NCI-H2081 treated with DMSO at 0.1 percent for 48 hours (cell line): ENCODE measurements at places on chromosomes 3 and 15.

GRCh38 chr15:65085207-65085753 is 8.7 kb downstream of the KBTBD13 start:
- no peak for DNase-seq

DNA sequence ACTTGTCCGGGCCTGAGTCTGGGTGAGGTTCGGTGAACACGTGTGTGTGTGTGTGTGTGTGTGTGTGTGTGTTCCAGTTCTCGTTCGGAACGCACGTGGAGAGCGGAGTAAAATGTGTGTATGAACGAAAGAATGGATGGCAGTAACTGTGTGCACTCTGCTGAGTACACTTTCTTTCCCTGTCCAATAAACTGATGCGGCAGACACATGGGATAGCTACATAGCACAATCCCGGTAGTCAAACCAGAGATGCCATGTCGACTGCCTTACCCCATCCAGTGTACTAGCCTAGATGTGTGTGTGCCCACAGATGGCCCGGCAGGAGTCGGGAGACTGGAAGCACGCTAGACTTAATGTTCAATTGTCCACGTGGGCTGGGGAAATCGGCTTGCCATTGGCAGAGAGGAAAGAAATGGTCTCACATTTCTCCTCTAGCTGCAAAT is 507 bp upstream of the GOLIM4 start:
- peak; percentile 92 for DNase-seq

GRCh38 chr3:159765030-159765859 is 223.4 kb upstream of the IL12A start:
- no peak for DNase-seq

DNA sequence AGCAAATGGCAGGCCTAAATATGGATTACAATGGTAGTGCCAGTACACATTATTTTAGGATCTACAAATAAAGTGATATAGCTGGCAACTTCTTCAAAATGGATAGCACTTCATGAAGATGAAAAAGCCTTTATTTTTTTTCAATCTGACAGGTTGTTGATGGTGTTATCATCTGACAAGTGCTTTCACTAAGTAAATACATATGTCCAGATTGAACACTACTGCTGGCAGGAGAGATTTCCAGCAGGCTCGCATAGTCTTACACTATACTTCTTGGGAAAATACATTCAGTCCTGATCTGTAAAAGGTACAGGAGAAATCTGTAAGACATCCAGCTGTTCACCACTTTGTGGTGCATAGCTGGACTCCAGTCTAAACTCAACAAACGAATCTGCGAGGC is 50.9 kb upstream of the ALCAM start:
- no peak for DNase-seq

DNA sequence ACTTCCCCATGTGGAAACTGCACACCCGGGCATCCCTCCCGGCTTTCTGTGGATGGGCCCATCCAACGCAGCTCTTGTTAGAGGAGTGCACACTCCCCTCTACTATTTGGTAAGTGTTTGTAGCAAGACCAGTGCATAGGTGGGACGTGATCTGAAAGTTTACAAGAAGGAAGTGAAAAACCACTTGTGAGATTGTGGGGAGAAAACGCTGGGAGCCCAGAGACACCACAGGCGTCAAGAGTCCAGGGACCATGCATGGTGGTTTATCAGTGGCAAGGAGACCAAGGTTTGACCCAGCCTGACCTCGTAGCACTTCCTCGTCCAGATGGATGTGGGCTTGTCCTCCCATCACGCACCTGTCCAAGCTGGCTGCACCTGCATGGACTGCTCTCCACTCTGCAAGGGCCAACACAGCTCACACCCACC is 51.6 kb downstream of the ATP10A start:
- no peak for DNase-seq

DNA sequence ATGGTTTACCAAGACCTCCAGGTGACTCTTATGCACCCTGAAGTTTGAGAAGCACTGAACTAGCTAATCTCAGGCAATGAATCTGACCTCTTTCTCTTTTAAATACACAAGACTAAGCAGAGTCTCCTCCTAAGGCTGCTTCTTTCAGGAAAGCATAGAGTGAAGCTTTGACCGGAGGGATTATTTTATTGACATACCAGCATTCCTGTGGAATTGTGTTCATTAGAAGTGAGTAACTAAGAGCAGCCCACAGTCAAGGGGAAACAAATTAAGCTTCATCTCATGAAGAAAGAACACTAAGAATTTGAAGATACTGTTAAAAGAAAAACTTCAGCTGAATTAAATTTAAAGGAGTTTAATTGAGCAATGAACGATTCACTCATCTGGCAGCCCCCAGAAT is 963.5 kb downstream of the NTRK3 start:
- no peak for DNase-seq

GRCh38 chr3:134929976-134930375 is 134.9 kb downstream of the EPHB1 start:
- DNase-seq = no peak

DNA sequence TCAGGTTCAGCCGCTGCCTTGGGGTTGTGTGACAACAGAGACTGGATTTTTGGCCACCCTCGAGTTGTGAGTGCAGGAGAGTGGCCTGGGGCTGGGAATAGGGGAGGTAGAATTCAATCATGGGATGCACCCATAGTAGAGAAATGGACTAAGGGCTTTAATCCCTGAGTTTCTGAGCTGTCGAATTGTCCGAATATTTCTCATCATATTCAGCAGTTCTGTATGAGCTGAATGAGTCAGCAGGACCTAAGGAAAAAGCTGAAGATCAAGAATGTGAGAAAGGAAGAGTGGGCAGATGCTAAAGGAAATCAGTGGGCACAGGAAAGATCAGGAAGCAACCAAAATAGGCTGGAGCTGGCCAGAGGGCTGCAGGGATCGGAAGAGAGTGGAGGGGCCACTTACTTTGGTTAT is 44.4 kb upstream of the SACM1L start:
- DNase-seq = no peak

- no peak for DNase-seq
These were observed 481.4 kb downstream of the NSUN3 start for GRCh38 chr3:94544131-94544789.

GRCh38 chr3:131728898-131729642 is 226.3 kb upstream of the MRPL3 start:
- peak; percentile 10 for DNase-seq

GRCh38 chr15:39580485-39581241 is at the start of gene THBS1:
Gene THBS1, plus strand, starts transcription at chr15:39581079. Its CDS starts 779 bp downstream, at chr15:39581858.
- no peak for DNase-seq

DNA sequence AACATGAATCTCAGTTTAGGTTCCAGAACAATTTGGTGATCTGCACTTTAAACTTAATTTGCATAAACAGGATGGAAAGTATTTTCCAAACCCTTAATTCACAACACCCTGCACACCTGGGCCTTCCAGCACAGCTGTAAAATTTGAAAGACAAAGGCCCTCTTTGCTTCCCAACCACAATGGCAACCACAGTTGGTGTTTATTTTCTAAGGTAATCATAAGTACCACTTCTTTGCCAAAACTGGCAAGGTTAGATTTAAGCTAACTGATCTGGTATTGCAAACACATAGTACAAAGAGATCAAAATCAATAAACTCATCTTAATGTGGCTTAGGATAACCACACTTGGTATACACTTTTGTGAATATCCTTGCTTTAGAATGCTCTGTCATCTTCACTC is 4.1 kb downstream of the LRIG1 start:
- DNase-seq = no peak

GRCh38 chr15:89293012-89293411 is 41.6 kb downstream of the POLG start:
- no peak for DNase-seq

DNA sequence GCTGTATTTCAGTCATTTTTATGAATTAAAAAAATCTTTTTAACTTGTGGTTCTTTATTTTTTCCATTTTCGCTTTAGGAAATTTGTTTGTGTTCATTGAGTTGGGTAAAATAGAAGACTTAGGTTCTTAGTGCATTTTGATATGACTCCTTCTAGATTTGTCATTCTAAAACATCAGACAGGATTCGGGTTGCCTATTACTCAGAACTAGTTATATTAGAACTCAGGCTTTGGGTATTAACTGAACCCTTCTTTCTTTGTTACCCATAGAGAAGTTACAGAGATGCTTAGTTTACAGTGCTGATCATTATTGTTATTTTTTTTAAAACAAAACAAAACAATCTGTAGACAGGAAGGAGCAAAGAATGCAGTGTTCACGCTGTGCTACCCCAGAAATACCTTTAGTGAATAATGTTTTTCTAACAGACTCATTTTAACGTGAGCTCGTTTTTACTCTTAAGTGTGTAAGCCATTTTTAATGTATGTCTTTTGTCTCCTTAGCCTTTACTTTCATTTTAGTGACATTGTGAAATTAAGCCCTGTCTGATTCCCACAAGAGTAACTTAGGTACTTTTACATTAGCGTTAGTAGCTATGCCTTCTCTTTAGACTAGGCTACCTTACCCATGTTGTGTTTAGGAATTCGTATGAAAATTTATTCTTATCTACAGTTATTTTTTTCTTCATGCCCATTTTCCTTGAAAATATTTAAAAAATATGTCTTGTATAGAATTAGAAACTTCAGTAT is 53.4 kb downstream of the CMC1 start:
- DNase-seq = no peak

DNA sequence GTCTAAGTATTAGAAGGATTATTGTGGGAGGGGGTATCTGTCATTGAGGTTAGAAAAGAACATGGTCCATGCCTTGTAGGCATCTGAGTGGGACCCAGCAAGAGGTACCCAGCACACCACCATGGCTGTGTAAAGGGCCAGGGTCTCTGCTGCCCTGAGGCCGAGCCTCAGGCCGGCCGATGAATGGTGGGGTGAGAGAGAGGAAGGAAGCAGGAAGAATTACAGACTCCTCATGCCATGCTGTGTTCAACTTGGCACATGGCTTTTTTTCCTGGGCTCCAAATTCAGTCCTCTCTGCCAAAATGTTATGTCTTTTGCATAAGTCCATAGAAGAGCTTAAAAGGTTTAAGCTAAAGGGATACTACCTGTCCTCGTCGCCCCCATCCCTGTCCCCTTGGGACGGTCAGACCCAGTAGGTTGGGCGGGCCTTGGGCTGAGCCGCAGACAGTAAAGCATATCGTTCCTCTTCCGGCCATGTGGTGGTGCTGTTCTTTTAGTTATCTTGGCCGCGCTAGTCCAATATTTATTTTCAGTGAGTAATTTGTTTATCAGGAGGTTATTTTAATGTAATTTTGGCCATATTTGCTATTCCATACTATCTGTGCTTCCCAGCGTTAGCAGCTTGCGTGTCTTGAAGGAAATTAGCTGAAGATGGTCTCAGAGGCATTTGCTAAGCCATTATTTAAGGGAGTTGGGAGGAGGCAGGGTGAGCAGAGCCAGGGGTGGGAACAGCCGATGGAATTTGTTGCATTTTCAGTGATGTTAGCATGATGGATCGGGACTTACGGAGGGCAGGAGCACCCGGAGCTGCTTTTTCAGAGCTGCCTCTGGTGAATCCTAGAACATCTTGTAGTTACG is 152.4 kb downstream of the AGBL1 start:
- no peak for DNase-seq

- DNase-seq = no peak
These were observed 7.6 kb downstream of the CACNA2D2 start for GRCh38 chr3:50495609-50496423.

GRCh38 chr15:26892182-26892518 is 25.3 kb downstream of the GABRA5 start:
- DNase-seq = no peak

DNA sequence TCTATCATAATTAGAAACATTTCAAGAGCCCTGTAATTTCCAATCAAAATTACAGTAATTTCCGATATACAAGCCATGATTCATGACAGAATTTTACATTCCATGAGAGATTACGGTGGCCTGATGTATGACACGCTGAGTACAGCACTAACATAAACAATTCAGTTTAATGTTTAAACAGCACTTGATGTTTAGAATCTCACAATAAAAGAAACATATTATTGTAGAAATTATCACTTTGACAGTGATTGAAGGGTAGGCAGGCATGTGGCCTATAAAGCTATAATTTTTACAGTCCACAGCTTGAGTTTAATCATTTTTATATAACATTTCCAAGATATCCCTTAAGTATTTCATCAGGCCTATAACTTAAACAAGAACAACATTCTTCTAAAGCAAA is 48.5 kb downstream of the SATB1 start:
- DNase-seq = no peak

DNA sequence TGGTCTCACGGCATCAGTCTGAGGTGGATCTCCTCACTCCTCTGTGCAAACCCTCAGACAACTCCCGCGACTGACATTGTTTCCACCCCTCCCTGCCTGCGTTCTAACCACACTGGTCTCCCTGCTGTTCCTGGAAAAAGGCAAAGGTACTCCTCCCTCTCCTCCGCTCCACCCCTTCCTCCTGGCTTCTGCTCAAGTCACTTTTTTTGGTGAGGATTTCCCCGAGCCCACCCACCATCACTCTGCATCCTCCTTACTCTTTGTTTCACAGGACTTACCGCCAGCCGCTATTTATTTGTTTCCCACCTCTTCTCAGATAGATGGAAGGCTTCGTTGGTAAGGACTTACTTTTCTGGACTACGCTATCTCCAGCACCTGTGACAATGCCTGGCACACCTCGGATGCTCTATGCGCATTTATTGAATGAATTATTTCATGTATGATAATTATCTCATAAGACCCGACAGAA is 25.6 kb downstream of the PRR23E start:
- no peak for DNase-seq

- no peak for DNase-seq
These were observed 14.8 kb downstream of the MRPS11 start for GRCh38 chr15:88482263-88482662.

DNA sequence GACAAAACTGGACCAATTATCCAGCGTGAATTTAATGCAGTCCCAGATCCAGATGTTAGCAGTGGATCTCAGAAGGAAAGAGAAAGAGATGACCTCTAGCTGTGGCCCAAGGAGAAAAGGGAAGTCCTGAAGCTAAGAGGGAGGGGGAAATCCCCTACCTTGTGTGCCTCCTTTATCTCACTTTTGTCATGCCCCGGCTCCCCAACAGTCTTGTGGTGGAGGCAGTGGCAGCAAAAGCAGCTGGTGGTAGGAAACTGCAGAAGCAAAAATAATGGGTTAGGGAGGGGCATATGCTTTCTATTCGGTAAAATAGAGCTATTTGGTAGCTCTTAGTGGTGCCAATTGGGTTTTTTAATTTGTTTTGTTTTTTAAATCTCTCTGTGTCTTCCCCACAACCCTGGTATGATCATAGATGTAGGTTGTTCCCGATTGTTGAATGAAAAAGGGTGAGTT is 56.5 kb downstream of the MCTP2 start:
- DNase-seq = no peak

GRCh38 chr3:156664831-156665178 is 9.6 kb upstream of the TIPARP start:
- DNase-seq = no peak

- DNase-seq = no peak
These were observed 84.3 kb downstream of the MTHFS start for GRCh38 chr15:79812541-79812940.

GRCh38 chr15:33135355-33135781 is 59.1 kb downstream of the FMN1 start:
- DNase-seq = no peak

DNA sequence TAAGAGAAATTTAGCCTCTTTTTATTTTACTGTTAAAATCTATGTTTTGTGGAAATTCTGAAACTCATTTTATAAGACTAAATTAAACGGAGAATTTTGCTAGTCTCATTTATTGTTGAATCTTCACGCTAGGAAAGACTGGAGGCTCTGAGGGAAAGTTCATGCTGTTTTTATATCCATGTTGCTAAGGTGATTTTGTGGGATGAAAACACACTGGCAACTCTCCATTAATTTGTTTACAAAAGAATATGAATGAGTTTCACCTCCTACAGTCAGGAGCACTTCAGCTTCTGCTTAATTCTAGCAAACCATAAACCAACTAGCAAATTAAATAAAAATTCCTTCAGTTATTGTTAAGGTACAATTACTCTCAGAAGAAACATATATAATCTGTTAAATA is 195.4 kb downstream of the RAP2B start:
- DNase-seq = peak; percentile 77
